ENCODE measurements at places on chromosomes 6 and 20.

DNA sequence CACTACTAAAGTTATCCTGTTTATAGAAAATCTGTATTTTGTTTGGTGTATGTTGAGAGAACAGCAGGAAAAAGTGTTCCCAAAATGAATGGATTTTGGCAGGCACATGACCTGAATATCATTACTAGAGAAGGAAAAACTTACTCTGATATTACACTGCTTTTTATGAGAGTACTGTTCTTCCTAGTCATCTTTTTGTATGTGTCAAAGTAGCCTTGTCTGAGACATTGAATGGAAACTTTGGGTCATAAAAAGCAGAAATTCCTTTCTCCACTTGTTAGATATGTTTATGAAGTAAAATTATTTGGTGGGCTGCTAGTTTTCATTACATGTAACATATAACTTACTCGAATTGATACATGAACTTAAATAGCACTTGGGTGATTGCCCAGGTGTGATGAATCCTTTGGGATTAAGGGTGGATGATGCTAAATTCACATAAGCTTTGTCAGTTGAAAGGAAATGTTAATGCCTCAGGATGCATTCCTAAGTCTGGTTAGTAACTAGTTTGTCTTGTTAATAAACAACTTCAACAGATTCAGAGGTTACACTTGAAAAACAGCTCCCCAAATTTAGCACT lies 206.7 kb downstream of the CENPW start:
- no peak for DNase-seq

DNA sequence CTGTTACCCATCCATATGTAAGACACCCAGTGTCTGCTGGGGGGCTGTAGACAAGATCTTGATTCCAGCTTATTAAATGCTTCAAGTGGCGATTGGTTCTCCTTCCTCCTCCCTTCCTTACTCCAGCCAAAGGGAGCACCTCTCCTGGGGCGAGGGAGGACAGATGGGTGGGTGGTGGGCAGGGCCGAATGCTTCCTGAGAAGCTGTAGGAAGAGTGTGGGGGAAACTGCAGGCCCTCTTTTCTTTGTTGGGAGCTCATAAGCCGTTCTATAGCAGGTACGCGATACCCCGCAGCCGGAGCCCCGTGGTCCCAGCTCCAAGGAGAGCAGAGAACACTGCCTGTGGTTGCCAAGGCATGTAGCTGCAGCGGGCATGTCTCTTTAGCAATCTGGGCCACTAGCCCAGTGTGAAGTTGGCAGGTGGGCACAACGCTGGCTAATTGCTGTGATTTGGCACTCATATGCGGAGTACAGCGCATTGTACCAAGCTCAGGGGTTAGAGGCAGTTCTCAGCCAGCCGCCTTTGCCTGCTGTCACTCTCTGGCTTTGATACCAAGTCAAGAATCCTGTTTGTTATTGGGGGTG lies 14.7 kb upstream of the KCNG1 start:
- no peak for DNase-seq

- DNase-seq = no peak
Measured at GRCh38 chr6:35500782-35501181, 3.9 kb upstream of the TEAD3 start.

DNA sequence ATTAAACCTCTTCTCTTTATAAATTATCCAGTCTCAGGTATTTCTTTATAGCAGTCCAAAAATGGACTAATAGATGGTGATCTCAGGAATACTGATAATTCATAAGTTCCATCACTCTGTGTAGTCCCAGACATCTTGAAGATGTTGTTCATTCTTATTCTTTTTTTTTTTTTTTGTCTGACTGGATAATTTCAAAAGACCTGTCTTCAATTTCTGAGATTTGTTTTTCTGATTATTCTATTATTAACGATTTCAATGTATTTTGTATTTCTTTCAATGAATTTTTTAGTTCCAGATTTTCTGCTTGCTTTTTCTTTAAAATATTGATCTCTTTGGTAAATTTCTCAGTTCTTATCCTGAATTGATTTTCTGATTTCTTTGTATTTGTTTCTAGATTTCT lies 29.7 kb upstream of the ZNF337 start:
- DNase-seq = no peak
